HS-27A (cell line): ENCODE measurements at places on chromosomes 2 and 18.

DNA sequence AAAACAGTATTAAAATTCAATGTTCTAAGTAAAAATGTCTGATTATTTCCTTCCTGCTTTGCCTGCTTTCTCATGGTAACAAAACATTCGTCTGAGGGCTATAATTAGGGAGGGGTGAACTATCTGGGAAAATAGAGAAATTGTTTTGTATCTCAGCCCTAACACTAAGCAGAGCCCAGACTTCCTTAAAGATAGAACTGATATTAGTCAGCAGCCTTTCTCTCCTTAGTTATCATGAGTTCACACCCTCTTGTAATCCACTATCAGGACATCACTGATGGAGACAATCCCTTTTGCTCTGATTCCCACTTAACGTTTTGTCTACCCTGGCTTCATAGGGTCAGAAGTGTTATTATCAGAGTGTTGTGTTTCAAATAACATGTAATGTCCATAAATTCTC is 701.1 kb upstream of the ZEB2 start:
- no peak for DNase-seq

- no peak for DNase-seq
These were observed 11.0 kb downstream of the ANKRD12 start for GRCh38 chr18:9147440-9148202.

DNA sequence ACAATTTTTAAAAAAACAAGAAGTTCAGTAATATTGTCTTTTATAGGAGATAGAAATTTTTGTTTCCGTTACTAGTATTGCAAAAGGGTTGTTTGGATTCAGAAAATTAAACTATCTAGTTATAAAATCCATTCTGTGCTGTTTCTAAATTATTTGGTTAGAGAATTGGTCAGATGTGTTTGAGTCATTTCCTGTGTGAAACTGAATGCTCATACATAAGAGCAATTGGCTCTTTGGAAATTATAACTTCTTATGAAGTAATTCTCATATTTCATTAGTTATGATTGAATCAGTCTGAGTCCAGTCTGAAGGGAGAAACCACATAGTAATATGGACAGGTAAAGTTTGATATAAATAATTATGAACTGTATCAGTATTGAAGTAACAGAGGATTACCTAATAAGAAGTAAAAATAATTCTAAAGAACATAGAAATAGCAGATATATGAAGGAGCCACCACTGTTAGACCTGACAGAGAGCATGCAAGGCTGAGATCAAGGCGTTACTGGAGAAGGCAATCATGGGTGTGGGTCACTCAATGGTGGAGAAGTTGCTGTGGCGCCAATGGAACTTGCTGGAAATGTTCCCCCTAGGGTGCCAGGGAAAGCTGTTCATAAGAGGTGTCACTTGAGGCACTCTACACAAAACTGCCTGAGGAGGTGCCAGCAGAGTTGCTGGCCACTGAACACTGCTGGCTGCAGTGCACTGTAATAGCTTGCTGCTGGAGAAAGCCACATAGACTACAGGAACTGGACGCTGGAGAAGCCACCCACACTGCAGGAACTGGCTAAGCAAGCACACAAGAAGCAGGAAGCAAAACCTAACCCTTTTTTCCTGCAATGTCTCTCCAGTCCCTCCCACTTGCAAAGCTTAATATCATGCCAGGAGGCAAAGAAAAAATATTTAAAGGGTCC is 18.0 kb upstream of the FAP start:
- no peak for DNase-seq

DNA sequence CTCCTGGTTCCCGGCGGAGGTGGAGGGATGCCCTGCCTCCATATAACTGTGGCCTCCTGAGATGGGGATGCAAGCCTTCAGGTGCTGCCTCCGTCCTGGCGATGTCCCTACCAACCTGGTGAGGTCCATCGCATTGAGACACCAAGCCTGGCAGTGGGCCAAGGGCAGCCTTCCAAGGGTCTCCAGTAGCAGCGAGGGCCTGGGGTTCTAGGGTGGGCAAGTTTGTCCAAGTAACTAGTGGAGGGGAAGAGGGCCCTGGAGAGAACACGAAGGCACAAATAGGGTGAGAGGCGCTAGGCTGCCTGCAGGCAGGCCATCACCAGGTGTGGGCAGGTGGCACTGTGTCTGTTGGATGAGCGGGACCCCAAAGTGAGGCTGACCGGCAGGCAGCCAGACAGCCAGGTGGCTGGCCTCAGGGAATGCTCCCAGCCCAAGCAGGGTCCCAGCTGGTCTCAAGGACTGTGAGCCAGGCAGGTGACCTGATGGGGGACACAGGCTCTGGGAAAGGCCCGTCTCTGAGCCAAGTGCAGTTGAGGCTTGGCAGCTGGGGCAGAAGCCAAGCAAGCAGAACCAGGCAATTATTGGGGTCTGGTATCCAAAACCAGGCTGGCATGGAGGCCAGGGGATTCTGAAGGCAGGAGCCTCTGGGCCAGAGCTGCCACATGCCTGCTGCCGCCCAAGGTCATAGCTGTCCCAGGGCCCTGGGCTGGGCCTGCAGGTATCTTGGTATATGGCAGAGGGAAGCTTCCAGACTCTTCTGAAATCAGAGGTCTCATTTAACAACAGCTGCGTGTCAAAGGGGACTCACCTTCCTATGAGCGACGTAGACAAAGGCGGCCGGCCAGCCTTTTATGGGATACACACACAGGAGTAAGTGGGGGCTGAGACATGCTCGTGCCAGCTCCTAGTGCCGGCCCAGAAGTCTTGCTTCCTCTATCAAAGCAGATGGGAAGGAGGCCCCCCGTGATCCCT is 23.4 kb downstream of the RAMP1 start:
- DNase-seq: no peak

DNA sequence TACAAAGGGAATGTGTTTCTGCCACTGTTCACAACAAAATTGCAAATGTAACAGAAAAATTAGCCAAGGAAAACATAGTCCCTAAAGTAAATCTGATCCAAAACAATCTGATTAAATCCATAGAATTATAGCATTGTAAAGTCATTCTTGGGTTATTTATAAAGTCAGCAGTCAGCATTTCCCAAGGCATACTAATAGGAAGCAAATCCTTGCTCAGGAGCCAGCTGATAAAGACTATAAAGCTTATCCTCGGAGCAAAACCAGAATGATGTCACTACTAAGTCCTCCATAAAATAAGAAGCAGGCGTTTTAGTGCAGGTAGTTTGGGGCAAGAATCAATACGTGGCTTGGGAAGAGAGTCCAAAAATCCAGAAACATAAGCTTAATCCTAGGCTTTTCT is 67.3 kb upstream of the CSRNP3 start:
- DNase-seq: no peak

- DNase-seq: no peak
These were observed 143.0 kb upstream of the EPAS1 start for GRCh38 chr2:46153996-46154753.

DNA sequence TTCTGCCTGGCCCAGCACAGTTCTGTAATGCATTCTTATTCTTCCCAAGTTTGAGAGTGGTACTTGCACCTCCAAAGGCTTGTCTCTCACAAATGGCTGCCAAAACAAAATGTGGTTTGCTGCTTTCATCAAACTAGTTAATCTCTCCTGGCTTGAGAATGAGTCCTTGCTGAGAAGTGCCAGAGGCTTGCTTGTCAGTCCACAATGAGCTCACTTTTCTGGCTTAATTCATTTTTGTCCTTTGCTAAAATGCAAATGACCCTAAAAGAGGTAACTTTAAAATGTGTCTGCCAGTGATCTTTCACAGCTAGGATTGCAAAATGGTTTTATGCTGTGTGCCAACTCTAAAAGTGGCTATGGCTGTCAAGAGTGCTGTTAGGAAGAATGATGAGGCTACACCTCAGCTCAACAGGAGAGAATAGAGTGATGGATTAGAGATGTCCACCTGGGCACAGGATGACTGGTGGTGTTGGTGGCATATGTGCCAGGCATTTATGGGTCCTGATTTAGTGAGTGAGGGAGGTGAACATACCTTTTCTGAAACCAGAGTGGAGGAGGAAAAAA is 291.2 kb upstream of the HNMT start:
- DNase-seq: no peak

DNA sequence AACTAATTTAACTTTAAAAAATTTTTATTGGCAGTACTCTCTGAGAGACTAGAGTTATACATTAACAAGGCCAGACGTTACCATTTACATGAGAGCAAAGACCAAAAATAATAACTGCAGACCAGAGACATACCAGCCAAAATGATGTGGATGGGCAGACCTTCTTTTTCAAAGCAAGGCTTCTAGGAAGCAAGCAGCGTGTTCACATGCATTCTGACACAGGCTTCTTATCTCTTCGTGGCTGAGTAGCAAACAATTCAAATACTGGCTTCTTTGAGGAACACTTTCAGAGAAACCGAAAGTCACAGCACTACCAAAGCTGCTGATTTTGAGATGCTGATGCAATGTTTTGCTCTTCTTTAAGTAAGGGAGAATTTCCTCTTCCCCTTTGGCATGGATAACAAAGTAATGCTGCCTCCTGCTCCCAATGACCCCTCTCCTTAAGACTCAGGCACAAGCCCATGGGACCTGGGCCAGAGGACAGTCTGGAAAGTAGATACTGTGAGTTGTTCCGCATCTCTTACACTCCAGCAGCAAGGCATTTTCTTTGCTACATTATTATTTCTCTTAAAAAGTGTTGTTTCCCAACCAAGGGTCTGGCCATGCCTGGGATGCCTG is 181.9 kb downstream of the MREG start:
- DNase-seq: no peak

- DNase-seq: no peak
These were observed 172.0 kb downstream of the MIB1 start for GRCh38 chr18:21912339-21913239.

- DNase-seq: no peak
These were observed at the start of gene KLHL29 for GRCh38 chr2:23384551-23385343. KLHL29 (plus strand) TSS chr2:23385179; CDS start chr2:23562197, 177,018 bp downstream.

DNA sequence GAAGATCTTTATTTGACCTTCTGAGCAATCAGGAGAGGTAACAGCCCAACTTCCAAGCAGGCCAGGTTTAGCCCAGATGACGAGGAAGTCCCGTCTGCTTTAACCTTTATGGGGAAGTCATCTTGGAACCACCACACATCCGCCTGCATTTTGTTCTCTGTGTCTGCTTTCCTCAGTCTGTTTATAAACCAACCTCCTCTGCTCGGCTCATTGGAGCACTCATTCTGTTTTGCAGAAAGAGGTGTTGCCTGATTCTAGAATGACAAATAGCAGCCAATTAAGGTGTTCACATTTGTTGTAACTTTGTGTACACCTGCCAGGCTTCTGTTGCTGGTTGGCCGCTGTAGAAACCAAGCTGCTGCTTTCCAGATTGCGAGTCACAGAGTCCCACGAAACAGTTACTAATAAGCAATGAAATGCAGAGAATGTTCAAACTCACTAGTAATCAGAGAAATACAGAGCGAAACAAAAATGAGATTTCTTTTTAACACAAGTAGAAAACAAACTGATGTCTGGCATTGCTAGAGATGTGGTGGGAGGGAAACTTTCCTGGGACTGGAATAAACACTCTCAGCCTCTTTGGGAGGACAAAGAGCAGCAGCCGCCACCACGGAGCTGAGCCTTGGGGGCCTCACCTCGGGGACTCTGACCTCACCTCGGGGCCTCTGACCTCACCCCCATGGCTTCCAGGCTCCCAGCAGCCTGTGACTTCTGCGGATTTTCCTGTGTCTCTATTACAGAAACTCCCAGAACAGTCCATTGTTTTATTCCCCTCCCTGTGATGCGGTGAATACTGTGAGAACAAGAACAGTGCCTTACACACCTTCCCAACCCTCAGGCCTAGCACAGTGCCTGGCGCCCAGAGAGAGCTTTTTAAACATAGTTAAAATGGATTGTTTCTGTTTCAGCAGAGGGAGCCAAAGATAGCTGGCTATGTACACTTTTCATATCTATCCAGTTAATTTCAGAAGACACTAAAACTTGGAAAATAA is 64.0 kb downstream of the MBP start:
- DNase-seq: no peak

- no peak for DNase-seq
These were observed 285.4 kb downstream of the ZNF516 start for GRCh38 chr18:76209597-76209996.

- no peak for DNase-seq
These were observed 9.1 kb downstream of the MPPE1 start for GRCh38 chr18:11899063-11899462.

DNA sequence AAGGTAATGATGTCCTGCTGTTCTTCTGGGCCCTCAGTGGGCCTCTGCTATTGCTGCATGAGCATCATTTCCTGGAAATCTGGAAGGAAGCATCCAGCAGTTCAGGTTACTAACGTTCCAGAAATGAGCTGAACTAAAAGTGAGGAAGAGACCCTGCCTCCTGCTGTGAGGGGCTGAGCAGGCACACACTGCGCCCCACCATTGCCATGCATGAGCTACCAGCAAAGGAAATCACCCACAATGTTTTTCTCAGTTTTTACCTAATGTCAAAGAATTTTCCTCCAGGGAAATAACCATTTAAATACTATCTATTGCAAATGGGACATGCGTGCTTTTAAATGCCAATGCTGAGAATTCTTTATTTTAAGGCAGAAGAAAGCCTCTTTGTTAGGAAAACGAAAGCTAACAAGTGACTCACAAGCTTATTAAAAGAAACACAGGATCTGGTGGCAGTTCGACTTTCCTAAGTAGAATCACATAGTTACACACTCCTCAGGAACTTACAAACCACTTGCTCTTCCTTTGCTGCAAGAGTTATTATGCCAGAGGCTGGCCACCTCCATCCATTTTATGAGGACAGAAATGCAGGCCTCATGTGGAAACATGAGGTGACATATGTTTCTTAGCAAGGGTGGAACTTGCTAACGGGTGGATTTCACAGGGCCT is 152.6 kb upstream of the TTC39C start:
- DNase-seq: no peak

GRCh38 chr2:174266288-174266687 is 18.0 kb upstream of the OLA1 start:
- no peak for DNase-seq

DNA sequence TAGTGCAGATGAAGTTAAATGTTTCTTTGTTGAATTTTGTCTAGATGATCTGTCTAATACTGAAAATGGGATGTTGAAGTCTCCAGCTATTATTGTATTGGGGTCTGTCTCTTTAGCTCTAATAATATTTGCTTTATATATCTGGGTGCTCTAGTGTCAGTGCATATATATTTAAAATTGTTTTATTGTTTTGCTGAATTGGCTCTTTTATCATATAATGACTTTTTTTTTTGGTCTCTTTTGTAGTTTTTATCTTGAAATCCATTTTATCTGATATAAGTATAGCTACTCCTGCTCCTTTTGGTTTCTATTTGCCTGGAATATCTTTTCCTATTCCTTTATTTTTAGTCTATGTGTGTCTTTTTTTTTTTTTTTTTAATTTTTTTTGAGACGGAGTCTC is 79.2 kb downstream of the COMMD1 start:
- DNase-seq: no peak

DNA sequence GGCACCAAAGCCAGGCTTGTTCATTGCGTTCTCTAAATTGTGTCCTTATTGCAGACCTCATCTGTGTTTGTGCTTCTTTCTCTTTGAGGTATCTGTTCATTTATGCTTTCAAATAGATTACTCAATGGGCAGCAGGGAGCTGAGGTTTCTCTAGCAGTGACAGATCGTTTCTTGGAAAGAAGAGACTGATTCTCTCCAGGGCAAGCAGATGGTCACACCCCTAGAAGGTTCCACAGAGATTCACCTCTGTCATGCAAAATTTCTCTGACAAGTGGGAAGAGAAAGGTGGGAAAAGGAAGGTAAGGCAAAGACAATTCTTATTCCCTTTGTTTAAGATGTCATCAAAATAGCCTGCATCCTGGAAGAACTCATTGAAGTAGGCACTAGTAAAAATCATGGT is 14.0 kb downstream of the DLGAP1 start:
- no peak for DNase-seq
